Activated naive CD4-positive, alpha-beta T cell treated with Interleukin-2 at 50 U/mL for 16 hours (primary cell): ENCODE measurements at places on chromosomes 4 and X.

DNA sequence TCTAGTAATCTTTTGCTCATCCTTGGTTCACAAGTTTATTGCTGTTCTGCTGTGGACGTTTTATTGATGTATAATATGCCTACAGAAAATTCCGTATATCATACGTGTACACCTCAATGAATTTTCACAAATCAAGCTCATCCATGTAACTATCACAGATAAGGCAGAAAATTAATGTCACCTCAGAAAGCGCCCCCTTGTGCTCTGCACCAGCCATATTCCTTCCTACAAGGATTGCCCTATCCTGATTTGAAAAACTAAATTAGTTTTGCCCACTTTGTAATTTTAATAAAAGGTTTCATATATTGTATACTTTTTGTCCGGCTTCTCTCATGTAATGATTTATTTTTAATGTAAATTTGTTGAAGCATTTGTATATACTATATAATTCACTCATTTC is 390.8 kb downstream of the ADGRL3 start:
- DNase-seq, result no peak

- no peak for DNase-seq
Measured at GRCh38 chr4:4820739-4821138, 38.7 kb upstream of the MSX1 start.

DNA sequence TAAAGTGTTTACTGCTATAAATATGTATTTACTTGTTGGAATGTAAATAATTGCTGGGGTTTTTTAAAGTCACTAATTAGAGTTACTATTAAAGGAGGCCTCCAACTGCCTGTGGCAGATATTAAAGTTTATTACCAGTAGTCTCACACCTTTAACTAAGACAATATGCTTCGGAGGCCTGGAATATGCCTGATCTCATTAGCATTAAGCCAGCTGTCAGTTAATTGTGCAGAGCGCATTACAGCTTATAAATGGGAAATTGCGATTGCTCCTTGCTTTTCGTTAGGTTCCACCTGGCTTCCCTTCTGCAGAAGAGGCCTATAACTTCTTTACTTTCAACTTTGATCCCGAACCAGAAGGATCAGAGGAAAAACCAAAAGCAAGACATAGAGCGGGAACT is 41.3 kb downstream of the CC2D2A start:
- DNase-seq, result no peak

GRCh38 chrX:135340831-135341230 is 31.6 kb downstream of the ETDC start:
- no peak for DNase-seq

GRCh38 chr4:147732518-147733235 is 789 bp downstream of the ARHGAP10 start:
- no peak for DNase-seq

- no peak for DNase-seq
Measured at GRCh38 chrX:23312136-23312535, 22.5 kb upstream of the PTCHD1 start.

DNA sequence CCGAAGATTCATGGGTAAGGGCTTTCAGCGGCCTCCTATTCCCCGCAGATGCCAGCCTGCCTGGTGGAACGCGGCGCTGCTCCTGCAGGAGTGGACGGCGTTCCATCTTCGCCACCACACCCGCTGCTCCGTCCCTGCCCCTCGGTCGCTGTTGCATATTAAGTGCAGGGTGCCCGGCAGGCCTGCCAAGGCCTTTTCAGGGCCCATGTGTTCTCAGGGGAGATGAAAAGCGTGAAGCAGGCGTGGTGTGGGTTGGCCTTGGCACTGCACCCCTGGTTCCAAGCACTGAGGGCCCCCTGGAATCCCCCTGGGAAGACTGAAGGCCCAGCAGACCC is 52.0 kb downstream of the SORCS2 start:
- no peak for DNase-seq

- DNase-seq, result no peak
Measured at GRCh38 chr4:165325732-165326512, 1.5 kb upstream of the MSMO1 start.

DNA sequence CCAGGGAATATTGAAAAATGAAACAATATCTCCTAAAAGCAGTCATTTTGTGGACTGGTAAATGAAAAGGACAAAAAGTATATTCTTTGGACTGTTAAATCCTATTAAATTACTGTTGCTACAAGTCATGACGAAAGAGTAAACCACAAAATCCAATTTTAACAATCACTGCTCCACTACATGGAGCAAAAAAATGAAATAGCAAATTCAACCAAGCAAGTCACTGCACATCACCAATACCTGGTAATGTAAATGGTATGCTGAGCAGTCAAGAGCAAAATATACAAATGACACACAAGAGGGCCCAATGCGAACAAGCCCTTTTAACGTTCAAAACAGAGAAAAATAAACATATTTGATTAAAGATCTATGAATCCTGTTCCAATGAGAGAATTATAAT is 126.2 kb downstream of the KLHL13 start:
- DNase-seq, result no peak

GRCh38 chr4:115664285-115664684 is 550.9 kb upstream of the NDST4 start:
- DNase-seq, result no peak

- no peak for DNase-seq
Measured at GRCh38 chr4:111748157-111748556, 397.1 kb upstream of the FAM241A start.

GRCh38 chr4:149885896-149886295 is 70.3 kb upstream of the IQCM start:
- DNase-seq, result no peak

GRCh38 chr4:104163820-104164219 is 330.9 kb downstream of the CXXC4 start:
- no peak for DNase-seq

GRCh38 chrX:136034668-136035067 is 49.4 kb downstream of the SLC9A6 start:
- DNase-seq, result no peak

DNA sequence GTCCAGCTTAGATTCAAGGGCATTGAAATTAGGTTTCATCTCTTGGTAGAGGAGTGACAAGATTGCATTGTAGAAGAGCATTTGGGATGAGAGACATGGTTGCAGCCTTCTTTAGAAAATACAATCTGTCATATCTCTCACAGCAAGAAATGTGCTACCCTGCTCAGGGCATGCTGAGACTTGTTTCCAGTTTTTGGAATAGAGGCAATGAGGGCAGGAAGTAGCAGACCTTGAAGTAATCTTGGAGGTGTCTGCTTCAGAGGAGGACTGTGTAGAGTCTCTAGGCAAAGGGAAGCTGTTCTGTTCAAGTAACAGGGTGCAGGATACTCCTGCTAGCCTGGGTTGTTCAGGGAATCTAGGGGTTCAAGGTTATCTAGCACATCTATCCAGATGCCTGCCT is 116.1 kb upstream of the ZNF827 start:
- DNase-seq, result no peak

DNA sequence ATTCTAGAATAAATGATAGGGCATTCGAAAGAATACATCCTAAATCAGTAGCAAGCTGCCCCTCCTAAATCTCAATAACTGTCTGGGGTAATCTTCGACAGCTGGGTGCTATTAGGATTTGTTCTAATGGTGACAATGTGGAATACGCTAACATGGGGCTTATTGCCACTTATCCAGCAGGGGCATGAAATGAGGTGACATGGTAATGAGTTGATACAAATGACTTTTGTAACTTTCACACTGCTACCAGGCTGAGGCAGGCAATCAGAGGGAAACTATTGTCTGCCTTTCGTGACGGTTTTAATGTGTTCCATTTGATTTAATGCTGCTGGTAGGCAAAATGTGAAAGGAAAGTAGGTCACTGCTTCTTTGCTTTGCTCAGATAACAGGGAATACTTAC is 1047.4 kb upstream of the PABPC4L start:
- no peak for DNase-seq

- no peak for DNase-seq
Measured at GRCh38 chr4:83390944-83391343, 56.3 kb upstream of the HPSE start.

- DNase-seq, result no peak
Measured at GRCh38 chr4:100721490-100721889, 203.7 kb upstream of the EMCN start.

DNA sequence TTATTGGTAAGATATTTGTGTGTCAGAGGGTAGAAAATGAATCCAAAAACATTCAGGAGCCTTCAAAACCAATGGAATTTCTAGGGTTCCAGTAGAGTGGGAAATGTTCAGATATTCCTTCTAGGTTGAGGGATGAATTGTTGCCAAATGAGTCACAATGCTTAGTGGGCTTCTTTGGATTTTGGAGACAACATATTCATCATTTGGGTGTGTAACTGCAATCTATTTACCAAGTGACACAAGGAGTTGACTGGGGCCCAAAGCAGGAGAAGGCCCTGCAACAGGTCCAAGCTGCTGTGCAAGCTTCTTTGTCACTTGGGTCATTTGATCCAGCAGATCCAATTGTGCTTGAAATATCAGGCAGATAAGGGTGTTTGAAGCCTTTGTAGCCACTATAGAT is 551.5 kb upstream of the PITX2 start:
- DNase-seq, result no peak

GRCh38 chr4:41865306-41865980 is 69.8 kb upstream of the TMEM33 start:
- no peak for DNase-seq

- DNase-seq, result no peak
Measured at GRCh38 chrX:153444333-153445011, 1.4 kb downstream of the TREX2 start.

- DNase-seq, result no peak
Measured at GRCh38 chrX:72545990-72546389, 26.7 kb downstream of the HDAC8 start.

DNA sequence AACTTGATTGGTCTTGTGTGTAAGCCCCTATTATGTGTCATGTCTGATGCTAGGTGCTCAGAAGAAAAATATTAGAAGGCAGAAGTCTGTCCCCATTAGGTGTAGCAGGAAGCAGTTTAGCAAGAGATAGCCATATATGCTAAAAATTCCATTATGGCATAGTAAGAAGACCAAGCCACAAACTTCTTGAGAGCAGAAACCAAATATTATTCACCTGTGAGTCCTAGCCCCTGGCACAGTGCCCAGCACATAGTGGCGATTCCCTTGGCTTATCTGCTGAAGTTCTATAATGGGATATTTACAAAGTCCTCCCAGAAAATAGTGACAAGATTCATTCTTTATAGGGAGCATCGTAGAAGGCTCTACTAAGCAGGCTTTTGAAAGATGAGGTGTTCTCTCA is 174.4 kb downstream of the RAB28 start:
- DNase-seq, result no peak

DNA sequence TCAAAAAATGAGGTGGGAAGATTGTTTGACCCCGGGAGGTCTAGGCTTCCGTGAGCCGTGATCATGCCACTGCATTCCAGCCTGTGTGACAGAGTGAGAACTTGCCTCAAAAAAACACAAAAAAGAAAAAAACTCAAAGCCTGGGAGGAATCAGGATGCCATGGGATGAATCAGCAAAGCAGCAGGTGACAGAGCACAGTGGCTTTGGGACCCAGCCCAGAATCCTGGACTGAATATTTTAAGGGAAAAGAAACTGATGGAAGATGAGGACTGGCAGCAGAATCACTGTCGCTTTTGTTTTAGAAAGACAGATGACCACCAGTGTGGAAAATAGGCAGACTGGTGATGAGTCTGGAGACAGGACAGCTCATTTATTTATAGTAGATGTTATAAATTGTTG is 16.6 kb downstream of the S100G start:
- DNase-seq, result no peak

DNA sequence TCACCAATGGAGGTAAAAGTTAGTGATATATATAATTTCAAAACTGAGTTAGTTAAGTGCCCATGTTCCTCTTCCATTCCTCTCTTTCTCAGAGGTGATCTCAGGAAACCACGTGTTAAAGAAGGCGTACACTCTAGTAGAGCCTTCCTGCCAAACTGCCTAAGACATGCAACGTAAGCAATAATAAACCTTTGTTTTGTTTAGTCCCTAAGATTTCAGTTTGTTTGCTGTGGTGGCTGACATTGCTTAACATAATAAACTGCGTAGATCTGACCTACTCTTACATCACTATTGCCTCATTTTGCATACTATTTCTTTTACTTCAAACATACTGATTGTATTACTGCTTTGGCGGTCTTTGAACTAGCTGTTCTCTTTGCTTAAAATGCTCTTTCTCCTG is 99.2 kb downstream of the JADE1 start:
- DNase-seq, result no peak

- no peak for DNase-seq
Measured at GRCh38 chrX:103253608-103254007, 1.3 kb downstream of the TCEAL8 start.

DNA sequence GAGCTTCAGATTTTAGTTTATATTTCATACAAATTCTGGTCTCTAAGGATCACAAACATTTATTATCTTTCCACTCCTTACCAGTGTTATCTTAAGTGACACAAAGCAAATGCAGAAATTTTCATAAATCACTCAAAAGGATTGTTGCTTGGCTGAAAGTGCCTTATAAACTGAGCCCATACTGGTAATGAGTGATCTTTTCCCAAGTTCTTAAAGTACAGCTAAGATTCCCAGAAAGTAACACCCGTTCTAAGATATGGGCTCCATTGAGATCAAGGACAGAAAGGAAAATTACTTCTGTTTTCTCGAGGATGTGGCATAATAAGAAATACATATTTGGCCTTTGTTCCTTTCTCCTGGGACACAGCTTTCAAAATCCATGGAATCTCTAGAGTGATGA is 313.7 kb downstream of the ARHGAP24 start:
- DNase-seq, result no peak

- DNase-seq, result no peak
Measured at GRCh38 chrX:136028383-136028984, 43.2 kb downstream of the SLC9A6 start.

GRCh38 chr4:47703956-47704355 is 133.9 kb downstream of the CORIN start:
- no peak for DNase-seq

GRCh38 chr4:106914223-106914622 is 121.9 kb downstream of the DKK2 start:
- DNase-seq, result no peak

GRCh38 chr4:124717101-124717500 is 4.6 kb upstream of the ANKRD50 start:
- DNase-seq, result no peak

GRCh38 chrX:152905081-152905420 is 7.2 kb downstream of the ZNF185 start:
- DNase-seq, result no peak

DNA sequence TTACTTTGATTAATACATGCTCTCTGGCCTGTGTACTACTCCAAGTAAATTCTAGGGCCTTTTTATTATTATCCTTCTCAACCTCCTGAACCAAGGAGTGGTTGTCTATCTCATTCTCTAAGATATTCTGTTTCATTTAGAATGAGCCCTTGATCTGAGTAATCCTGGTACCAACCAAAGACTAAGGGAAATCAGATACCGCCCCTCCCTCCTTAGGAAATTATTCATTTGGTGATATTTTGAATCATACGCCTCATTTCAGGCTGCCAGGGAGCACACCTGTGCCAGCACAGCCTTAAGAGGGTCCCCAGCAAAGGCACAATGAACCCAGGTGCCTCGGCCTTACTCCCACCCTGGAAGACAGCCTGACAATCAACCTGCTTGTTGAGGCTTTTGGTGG is 73.2 kb upstream of the STARD8 start:
- no peak for DNase-seq

DNA sequence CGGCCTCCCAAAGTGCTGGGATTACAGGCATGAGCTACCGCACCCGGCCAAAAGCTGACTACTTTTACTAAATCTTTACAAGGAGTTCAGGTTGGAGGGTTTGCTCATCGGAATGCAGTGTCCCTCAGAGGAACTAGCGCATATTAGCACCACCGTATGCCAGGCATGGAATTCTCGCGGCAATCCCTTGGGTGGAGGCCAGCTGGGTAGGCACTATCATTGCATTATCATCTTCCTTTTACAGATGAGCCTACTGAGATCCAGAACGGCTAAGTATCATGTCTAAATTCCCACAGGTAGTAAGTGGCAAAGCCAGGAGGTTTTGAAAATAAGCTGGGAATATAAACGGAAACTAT is 6.1 kb upstream of the CXorf66 start:
- no peak for DNase-seq
